Anterior cingulate cortex (tissue), 58 donors: ENCODE measurements at places on chromosomes 2 and 18.

DNA sequence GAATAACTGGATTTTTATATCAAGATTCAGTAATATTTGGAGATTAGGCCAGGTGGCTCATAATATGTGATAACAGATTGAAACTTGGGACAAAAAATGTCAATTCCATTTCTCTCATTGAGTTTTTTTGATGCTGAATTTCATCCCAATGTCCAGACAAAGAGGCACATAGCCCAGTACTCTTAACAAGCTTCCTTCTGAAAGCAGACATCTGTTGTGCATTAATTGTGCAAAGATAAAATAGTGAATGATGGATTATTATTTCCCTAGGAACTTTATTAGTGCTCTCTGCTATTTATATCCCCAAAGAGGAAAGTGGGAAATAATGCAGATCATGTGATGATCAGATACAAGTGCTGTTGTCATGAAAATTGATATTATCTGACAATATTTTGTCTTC, 234.1 kb downstream of the CCDC102B start:
- no peak for DNase-seq

DNA sequence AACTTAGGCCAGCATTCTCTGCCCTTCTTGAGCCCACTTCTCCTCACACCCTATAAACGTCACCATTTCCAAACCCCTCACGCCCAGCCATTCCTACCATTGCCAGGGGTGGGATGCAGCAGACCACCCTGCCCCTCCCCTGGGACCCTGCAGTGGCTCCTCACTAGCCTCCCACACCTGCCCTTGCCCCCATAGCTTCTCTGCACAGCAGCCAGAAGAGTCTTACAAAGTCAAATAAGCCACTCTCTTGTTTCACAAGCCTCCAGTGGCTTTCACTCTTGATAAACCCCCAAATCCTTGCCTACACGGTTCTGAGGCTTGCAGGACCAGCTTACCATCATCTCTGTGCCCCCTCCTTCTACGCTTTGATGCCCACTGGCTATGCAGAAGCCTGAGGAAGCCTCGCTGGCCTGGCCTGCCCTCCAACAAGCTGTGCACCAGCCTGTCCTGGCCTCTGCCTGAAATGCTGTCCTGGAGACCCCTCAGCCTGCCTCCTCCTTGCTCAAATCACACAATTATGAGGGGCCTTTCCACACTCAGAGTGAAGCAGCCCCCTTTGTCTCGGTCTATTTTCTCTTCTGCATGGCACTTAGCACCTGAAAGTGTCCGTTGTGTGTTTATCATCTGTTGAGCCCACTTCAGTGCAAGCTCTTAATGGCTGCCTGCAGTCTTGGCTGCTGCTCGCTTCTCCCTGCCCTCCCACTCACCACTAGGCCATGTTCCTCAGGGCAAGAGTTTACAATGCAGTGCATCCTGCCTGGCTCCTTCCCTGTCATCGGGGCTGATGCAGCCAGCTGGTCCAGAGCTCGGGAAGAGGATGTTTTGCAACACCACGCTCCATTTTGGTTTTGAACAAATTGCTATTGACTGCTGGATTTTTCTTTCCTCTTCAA, 82.6 kb upstream of the RGPD5 start:
- no peak for DNase-seq

DNA sequence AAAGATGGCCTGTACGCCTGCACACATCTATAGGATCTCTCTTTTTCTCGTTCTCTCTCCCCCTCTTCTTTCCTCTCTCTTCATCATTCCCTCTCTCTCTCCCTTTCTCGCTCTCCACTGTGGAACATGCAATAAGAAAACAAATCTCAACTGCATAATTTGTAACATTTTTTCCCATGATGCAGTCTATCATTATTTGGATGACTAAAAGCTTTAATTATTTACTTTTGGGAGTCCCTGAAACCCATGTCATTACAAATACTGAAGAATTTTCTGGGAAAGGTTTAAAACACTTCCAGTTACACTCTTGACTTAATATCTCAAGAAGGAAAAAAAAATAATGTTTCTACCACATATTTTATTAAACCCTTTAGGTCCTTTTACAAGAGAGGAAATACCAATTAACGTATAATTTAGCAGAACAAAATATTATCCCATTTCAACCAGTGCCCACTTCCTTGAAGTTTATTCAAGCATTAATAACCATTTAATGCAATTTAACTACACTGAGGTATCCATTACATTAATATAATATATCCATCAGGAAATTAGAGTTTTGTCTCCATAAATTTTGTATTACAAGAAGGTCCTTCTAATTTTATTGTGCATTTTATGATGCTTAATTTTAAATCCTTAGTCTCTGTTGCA, 1615.2 kb upstream of the ACVR2A start:
- DNase-seq = no peak

DNA sequence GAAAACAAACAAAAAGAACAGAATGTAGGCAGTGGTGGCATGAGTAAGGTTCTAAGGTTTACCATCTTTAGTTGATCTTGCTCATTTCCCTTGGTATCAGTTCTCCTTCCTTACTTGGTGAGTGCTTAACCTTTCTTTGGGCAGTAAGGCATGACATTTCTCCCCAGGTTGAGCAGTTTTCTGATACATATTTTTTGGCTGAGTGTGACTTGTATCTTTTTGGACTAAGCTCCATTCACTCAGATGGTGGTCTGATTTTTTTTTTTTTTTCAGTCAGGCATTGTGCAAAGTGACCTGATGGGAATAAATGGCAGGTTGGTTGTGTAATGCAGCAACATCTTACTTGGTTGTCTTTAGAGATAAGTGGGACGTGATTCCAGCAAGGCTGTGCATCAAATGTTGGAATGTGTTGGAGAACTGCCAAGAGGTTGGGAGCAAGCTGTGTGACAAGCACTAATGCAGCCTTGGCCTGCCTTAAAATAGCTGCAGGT, 15.1 kb downstream of the SPTBN1 start:
- no peak for DNase-seq

- DNase-seq = no peak
Measured at GRCh38 chr18:45133276-45133675, 452.6 kb downstream of the SETBP1 start.

GRCh38 chr18:65423776-65424175, 327.0 kb upstream of the CDH7 start:
- DNase-seq = no peak

GRCh38 chr2:232117413-232117812, 155.9 kb downstream of the DIS3L2 start:
- no peak for DNase-seq

DNA sequence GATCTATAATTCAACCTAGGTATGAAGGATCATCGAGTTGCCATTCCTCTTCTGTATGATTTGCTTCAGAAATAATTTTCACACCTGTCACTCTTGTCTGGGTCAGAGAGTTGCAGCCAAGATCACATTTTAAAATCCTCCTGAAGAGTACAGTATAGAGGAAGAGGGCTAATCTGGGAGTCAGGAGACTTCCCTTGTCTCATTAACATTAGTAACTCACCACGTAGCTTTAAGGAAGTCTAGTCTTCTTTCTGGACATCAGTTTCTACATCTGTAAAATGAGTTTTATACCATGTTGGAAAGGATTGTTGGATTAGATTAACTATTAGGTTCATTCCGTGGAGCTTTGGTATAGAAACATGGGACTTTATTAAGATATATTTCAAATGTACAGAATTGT, 109.4 kb downstream of the TDRD15 start:
- no peak for DNase-seq

DNA sequence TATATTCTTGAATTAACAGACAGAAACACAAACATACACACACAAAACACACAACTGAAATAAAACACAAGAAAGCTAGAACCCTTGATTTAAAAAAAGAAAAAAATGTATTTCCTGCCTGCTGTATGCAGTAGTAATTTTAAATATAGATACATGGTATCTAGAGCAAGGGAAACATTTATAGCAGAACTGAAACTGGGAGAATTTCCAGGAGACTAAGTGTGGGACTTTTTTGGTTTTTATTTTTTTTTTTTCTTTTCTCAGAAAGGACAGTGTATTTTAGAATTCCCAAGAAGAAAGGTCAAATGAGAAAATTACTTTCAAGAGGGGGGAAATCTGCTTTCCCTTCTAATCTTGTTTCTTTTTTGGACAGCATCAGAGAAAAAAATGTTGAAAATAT, 558.9 kb upstream of the PKDCC start:
- no peak for DNase-seq

DNA sequence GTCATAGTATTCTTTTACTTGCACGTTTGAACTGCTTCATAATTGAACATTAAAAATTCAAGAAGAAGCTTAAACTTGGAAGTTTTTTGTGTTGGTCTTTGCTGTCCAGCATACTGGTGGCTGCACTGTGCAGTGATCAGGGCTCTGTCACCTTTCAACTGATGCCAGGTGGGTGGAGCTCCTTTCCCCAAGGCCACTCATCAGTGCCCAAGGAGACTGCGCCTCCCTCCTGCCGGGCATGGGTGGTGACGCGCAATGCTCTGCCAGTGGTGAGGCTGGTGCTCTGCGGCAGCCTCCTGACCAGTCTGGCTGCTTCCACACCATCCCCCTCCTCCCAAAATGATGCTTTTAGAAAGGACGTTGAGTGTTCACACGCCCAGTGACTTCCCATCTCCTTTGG, 16.0 kb upstream of the LDLRAD4 start:
- no peak for DNase-seq

GRCh38 chr2:157447741-157448140, 3.9 kb upstream of the CYTIP start:
- no peak for DNase-seq

GRCh38 chr2:238509151-238509835, 82.6 kb downstream of the ASB1 start:
- no peak for DNase-seq

DNA sequence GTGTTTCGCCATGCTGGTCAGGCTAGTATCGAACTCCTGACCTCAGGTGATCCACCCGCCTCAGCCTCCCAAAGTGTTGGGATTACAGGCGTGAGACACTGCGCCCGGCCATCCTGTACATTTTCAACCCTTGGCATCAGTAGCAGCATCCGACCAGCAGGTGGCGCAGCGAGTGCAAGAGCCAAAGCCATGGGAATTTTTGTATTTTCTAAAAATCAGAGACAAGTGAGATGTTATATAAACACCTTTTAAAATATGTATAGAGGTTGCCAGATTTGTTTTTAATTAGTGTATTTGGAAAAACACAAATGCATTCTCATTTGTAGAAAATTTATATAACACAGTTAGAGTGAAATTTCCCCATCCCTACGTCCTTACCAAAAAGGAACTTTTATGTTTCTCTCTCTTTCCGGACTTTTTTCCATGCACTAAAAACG, 36.8 kb downstream of the MOGAT1 start:
- peak; percentile 81 for DNase-seq

DNA sequence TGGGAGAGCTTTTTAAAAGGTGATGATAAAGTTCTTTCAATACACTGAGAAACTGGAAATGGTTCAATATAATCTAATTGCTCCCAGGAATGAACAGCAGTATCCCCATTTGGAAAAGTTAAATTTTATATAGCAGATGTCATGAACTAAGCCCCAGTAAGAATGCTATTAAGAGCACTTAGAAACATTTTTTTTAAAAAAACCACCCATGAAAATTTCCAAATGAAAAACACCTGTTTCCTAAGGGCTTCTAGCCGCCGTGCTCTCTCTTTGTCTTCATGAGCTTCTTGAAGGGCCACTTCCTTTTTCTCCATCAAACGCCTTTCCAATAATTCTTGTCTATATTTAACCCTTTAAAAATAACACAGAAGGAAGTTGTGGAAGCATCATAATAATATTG, 77.0 kb downstream of the UPP2 start:
- DNase-seq = no peak

DNA sequence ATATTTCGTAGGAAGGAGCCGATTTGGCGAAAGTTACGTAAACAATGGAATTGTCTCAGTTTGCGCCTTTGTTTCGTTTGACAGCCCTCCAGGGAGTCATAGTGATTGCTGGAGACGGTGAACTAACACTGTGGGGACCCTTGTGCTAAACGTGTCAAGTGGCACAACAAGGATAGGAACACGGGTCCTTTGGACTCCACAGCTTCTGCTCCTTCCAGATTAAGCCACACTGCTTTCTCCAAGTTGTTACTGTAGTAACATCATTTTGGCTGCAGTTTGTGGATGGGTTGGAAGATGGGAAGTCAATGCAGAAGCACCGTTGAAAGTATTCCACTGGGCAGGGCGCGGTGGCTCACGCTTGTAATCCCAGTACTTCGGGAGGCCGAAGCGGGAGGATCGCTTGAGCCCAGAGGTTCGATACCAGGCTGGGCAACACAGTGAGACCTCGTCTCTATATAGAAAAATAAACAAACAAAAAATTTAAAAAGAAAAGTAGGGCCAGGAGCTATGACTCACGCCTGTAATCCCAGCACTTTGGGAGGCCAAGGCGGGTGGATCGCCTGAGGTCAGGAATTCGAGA, 636 bp upstream of the IMMT start:
- no peak for DNase-seq

- DNase-seq = no peak
Measured at GRCh38 chr2:116585669-116586327, 1228.7 kb upstream of the DDX18 start.

GRCh38 chr2:133541376-133541775, 26.9 kb downstream of the NCKAP5 start:
- no peak for DNase-seq

GRCh38 chr18:64663086-64663485, 514.2 kb upstream of the LINC00305 start:
- no peak for DNase-seq

DNA sequence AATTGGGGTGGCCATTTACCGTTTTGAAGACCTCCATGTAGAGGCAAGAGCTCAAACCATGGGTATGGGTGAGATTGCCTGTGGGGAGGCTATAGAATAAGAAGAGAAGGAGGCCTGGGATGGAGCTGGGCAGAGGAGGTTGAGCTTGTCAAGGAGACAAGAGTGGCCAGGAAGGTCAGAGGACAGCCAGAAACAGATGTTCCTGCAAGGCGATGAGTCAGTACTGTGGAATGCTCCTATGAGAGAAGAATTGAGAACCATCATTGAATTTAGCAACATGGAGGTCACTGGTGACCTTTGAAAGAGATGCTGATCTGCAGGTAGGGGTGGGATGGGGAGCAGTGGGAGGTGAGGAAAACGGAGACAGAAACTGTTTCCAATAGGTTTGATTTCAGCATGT, 3.5 kb downstream of the ACSL3 start:
- DNase-seq = no peak

DNA sequence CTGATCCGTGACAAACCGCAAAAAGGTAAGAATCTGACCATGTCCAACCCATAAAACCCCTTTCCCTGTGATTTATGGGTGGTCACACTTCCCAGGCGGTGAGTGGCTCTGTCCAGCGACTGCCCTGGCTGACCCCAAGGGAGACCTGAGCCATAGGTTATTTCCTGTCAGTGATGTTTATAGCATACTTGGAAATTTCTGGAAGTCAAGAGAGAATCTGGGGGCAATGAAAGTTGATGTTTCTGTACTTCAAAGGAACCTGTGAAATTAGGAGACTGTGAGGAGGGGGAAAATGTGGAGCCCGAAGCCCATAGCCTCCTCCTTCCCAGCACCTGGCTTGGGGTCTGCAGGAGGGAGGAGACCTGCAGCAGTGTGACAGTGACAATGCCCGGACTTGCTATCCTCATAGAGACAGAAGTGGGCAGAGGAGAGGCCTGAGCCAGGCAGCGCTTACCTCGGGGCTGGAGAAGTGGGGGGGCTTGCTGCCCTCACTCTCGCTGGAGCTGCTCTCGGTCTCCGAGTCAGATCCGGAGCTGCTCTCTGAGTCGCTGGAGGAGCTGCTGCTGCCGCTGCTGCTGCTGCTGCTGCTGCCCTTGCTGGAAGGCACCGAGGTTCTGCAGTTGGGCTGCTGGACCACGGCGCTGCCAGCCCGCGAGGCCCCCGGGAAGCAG, 111.3 kb upstream of the REV1 start:
- DNase-seq = no peak

- DNase-seq = no peak
Measured at GRCh38 chr18:54433857-54434256, 76.2 kb downstream of the C18orf54 start.

GRCh38 chr18:35085450-35086380, 44.5 kb downstream of the MAPRE2 start:
- no peak for DNase-seq

- DNase-seq = no peak
Measured at GRCh38 chr2:190683802-190684201, 34.9 kb downstream of the NAB1 start.
